ENCODE measurements at places on chromosomes 16 and 17.

DNA sequence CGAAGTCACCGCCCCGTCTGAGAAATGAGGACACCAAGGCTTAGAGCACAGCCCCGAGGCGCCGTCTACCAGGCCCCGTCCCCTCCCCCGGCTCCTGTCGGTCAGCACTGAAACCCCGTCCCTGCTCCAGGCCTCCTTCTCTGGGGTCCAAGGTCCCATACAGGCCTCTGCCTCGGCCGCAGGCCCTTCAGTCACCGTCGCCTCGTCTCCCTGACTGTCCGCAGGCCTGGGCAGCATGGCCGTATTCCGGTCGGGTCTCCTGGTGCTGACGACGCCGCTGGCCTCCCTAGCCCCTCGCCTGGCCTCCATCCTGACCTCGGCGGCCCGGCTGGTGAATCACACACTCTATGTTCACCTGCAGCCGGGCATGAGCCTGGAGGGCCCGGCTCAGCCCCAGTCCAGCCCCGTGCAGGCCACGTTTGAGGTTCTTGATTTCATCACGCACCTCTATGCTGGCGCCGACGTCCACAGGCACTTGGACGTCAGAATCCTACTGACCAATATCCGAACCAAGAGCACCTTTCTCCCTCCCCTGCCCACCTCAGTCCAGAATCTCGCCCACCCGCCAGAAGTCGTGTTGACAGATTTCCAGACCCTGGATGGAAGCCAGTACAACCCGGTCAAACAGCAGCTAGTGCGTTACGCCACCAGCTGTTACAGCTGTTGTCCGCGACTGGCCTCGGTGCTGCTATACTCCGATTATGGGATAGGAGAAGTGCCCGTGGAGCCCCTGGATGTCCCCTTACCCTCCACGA is 617 bp downstream of the COASY start:
- no peak for DNase-seq

DNA sequence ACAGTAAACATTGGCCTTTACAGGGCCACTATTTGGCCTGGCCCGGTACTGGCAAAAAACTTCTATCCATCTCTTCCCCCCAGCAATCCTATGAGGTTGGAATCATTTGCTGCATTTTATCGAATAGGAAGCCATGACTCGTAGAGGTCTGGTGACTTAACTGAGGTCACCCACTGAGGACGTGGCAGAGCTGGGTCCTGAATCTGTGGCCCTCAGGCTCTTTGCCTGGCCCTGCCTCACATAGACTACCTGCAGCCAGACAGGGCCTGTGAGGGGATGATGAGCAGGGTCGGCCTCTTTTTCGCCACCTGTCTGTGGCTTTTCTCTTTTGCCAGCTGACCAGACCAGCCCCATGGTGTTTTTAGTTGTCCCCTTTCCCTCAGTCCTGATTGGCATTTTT is 1.9 kb downstream of the PPP4C start:
- DNase-seq = no peak

GRCh38 chr17:79748295-79749099 is 17.8 kb downstream of the ENPP7 start:
- no peak for DNase-seq

DNA sequence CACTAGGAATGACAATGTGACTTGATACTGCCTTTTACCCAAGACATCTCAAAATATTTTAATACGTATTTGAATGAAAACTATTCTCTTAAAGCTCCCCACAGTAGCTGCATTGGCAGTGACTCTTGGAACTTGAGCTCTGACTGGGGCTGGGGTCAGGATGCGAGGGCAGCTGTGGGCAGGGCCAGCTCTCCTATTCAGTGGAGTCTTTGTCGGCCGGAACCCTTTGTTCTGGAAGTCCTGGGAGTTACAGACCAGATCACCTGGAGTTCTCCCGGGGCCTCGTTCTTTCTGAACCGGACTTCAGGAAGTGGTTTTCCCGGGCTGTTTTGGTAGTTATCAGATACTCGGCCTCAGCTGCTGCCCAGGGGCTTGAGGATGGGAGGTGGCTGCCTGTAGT is 84.9 kb downstream of the NPIPB11 start:
- no peak for DNase-seq

- DNase-seq = no peak
Observed at GRCh38 chr16:58634265-58634802, 4.7 kb upstream of the CNOT1 start.

- no peak for DNase-seq
Observed at GRCh38 chr16:69094501-69094900, 11.0 kb upstream of the HAS3 start.

GRCh38 chr16:57916735-57917438 is 54.0 kb downstream of the CNGB1 start:
- no peak for DNase-seq

DNA sequence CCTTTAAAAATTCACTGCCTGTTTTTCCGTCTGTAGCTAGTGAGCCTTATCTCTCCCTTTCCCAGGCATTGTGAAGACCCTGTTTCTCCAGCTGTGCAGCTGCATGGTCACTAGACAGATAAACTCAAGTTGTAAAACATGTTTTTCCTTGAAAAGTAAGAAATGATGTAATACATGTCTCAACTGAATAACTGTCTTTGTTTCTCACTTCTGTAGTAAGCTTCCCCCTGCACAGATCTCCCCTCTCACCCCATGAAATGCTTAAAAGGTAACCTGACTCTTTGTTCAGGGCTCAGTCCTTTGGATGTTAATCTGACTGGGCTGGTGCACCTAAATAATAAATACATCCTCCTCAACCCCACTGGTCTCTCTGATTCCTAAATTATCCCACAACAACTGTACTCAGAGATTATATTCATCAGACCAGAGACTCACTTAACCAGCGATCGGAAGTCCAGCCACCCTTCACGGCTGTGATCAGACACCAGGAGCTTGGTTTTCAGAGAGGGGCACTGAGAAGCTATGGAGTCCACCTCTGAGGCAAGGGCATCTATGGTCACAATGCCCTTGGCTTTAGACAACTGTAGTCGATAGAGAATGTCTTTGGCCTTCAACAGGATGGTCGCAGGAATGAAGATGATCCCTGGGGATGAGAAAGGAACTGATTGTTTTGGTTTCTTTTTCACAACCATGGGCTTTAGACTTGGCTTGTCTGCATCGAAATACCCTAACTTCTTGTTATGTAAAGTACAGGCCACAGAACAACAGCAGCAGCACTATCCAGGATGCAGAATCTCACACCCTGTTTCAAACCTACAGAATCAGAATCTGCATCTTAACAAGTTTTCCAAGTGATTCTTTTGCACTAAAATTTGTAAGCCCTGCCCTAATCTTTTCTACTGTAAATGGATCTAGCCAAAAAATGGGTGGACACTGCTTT is 15.4 kb downstream of the ACSM1 start:
- no peak for DNase-seq

- peak; percentile 48 for DNase-seq
Observed at GRCh38 chr17:77831474-77832179, 126.9 kb upstream of the TNRC6C start.

GRCh38 chr17:52158450-52159042 is at the start of gene CA10:
TSS of gene CA10 (minus strand) at chr17:52158714.
- no peak for DNase-seq

DNA sequence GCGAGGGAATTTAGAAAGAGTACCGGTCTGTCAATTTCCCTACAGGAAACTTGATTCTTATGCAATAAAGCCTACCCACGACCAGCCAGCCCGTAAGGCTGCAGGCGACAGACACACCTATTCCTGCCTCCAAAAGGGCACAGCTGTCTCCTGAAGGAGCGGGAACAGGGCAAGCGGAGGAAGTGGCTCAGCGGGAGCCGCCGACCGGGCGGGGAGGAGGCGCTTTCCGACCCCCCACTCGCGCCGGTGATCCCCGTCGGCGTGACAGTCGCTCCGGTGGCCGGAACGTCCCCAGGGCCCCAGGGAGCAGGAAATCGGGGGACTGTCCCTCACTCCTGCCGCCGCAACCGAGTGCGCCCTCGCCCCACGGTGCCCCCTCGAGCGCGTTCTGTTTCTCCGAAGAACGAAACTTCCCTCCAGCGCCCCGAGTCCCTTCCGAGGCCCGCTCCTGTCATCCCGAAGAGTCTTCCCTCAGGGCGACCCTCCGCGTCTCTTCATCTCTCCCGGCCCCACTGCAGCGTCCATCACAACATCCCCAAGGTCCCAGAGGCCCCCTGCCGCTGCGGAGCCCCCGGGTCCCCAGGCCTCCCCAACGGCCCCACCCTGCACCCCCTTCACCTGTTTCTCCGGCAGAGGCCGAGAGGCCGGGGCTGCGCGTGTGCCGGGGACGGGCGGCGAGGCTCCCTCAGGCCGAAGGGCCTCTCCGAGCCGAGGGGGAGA is 421 bp downstream of the STAT3 start:
- DNase-seq = no peak

DNA sequence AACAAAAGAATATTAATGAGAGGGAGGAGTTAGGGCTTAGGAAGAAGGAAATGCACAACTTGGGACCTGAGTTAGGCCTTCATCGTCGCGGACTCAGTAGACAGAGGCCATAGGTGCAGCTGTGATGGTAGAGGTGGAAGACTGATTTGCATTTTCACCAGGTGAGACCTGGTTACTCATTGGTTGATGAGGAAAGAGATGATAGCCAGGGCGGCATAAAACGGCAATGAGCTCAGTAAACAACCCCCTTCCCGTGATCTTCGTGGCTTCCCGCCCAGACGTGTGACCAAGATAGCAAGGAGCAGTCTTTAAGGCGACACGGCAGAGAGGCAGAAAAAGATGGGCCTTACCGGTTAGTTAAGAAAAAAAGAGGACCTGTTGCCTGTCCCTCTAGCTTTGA is at the start of gene TMC5:
Gene TMC5 (plus strand): TSS at position 244 of the 400 bp plus-strand sequence. CDS start 22,156 bp downstream, outside the sequence.
- DNase-seq = no peak

- no peak for DNase-seq
Observed at GRCh38 chr17:80422981-80423380, 8.0 kb downstream of the ENDOV start.

DNA sequence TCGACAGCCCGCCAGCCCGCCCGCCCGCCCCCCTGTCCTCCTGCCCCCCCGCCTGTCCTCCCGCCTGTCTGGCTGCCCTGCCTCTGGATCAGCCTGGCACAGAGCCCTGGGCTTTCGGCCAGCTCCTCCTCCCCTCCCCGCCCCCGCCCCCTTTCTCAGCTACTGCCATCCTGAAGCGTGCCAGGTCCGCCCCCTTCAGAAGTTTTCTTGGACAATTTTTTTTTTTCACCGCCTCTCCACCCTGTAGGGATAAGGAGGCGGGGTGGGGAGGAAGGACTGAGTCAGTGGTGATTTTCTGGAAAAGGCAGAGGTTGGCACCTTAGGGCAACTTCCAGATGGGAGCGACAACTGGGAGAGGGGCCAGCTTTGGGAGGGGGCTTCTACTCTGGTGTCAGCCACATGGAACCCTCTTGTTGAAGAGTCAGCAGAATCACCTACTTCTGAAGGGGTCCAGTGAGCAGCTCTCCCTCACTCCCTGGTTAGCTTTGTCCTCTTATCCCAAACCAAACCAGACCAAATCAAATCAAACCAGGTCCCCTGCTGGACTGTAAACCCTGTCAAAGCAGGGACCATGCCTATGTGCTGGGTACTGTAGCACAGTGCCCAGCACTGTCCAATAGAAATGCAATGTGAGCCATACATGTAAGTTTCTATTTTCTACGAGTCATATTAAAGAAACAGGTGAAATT is 19.7 kb downstream of the IGF2BP1 start:
- DNase-seq = no peak

GRCh38 chr17:46020023-46020761 is 21.1 kb downstream of the STH start:
- DNase-seq = no peak

- no peak for DNase-seq
Observed at GRCh38 chr17:3968015-3968414, 3.8 kb upstream of the ATP2A3 start.

DNA sequence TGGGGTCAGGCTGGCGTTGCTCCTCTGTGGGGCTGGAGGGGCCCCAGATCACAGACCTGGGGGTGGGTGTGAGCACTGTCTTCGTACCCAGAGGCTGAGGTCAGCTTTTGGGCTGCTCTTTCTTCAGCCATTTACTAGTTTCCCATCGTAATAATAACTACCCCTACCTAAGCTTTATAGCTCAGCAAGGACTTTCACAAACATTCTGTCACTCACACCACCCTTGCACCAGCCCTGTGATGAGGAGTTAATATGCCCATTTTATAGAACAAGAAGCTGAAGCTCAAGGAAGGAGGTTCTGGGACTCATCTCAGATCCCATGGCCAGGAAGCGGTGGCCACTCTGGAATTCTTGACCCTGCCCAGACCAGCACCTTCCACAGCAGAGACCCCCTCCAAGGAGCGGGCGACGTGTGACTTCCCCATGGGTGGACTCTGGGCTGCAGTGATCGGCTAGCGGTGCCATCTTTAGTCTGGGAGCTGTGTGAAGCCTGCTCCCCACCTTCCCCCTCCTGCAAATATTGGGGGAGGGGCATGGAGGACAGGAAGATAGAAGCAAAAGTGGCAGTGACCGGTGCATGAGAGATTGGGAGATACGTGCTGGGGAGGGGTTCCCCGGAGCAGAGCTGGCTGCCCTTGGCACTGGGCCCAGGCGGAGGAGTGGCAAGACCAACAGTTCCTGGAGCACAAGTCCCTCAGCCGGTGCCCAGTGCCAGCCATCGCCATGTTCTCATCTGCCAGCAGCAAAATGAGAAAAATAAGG is 81.8 kb upstream of the TOB1 start:
- no peak for DNase-seq

DNA sequence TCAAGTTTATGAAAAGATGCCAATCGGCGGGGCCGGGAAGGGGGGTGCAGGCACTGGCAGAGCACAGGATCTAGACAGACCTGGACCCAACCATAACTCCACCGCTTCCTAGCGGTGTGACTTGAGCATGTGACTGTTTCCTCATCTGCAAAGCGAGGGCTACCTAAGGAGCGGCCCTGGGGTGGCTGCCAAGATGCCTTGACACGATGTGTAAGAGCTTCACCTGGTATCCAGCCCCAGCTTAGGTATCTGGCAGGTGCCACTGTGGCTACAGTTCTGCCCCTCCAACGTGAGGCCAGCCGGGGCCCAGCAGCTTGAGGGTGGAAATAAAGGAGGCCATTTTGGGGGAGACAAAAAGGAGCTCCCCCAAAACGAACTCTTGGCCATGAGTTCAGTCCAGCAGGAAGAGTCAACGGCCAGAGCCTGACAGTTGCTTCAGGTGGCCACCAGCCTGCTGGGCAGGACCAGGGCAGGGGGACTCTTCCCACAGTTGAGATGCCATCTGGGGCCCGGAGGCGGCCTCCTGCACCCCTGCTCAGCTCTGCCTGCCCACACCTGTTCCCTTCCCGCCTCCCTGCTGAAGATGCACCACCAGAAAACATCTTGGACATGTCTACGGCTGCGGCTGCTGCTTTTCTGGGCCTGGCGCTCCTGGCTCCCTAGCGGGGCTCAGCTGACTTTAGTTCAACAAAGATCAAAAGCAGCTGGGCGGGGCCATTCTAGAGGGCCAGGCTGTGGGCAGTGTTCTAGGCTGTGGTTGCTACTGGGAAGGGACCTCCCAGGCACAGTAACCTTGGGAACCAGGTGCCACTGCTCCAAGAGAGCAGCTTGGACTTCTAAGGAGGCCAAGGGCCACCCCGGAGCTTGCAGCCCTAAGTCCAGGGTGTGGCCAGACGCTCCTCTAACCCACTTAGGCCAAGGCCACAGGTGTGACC is 3.4 kb upstream of the MTSS2 start:
- DNase-seq = no peak

GRCh38 chr16:13939821-13940220 is 19.9 kb downstream of the ERCC4 start:
- no peak for DNase-seq
